CD4-positive, alpha-beta T cell treated with Interleukin-10 for 1 hour (primary cell): ENCODE measurements at places on chromosomes 1 and 21.

GRCh38 chr21:26717146-26717739 lies 128.0 kb downstream of the ADAMTS1 start:
- peak; percentile 1 for DNase-seq

- DNase-seq, result no peak
Observed at GRCh38 chr1:94304553-94304952, 67.2 kb upstream of the ARHGAP29 start.

- DNase-seq, result peak; percentile 48
Observed at GRCh38 chr1:156599811-156600210, 1.5 kb downstream of the GPATCH4 start.

DNA sequence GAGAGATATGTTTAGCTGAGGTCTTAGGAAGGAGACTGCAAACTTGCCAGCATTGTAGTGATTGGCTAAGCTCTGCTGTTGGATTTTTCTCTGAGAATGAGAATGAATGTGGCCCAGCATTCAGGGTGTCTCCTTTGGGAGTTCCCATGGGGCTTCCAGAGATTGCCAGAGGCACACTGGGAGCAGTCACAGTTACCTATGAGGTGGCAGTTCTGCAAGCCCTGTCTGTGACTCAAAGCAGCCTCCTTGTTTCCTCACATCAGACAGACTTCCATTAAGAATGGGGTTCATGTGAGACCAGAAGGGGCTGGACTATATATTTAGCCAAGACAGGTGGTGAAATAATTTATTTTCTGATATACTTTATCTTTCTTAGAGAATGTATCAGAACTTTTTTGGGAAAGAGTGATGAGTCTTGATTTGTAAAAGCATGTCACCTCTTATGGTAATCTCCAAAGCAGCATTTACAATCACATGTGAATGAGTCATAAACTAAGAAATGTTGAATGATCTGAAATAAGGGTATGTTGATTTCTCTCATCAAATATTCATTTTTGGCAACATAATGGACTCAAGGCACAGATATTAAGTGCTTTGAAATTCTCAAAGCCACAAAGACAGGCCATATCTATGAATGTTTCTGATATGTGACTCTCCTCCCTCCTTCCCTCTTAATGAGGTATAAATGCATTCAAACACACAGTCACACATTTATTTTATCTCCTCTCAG lies 9.5 kb upstream of the SLC19A2 start:
- no peak for DNase-seq

DNA sequence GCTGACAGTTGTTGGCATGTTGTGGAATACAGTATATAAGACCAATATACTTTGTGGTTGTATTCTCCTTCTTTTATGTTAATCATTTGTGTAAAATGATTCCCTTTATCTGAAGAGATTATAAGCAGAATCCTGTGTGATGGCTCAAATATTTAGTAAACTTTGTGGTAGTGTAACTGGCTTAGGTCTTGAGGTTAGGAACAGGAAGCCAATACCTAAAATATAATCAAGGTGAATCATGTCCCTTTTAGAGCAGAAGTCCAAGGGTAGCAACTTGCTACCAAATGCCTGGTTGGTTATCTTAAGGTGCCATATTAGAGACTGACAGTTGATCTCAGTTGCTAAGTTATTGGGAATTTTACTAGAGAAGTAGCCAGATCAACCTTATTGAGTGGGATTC lies 398.5 kb upstream of the ADAMTS5 start:
- no peak for DNase-seq

DNA sequence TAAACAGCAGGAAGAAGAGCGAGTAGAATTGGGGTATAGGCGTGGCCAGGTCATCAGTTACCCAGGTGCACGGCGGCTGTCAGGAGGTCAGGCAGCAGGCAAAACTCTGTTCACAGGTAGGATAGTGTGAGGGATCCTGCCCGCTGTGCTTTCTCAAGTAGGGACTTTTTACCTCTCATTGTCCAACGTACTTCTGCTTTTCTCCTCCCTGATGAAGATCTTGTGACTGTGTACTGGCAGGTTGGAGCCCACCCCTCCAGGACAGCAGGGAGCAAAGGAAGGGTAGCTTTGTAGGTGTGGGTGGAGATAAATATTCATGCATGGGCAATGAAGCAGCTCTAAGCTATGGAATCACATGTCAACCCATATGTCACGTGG lies 373.5 kb downstream of the KIF26B start:
- no peak for DNase-seq

GRCh38 chr1:167695147-167695546 lies 26.6 kb upstream of the MPZL1 start:
- DNase-seq, result no peak

DNA sequence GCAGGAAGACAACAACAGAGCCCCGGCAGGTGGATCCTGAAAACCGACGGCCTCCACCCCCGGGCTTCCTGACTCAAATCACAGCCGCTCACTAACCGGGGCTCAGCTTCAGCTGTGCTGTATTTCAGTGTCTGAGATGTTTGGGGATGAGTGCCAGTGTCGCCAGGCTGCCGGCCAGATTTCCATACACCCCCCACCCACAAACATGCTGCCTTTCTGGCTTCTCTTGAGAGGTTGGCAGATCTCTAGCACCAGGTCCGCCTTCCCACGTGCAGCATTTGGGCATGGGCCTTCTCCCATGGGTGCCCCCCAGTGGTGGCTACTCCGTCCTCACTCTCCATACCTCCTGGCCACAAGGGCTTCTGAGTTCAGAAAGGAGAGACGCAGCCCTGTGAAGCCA lies 34.8 kb downstream of the KCNAB2 start:
- no peak for DNase-seq

DNA sequence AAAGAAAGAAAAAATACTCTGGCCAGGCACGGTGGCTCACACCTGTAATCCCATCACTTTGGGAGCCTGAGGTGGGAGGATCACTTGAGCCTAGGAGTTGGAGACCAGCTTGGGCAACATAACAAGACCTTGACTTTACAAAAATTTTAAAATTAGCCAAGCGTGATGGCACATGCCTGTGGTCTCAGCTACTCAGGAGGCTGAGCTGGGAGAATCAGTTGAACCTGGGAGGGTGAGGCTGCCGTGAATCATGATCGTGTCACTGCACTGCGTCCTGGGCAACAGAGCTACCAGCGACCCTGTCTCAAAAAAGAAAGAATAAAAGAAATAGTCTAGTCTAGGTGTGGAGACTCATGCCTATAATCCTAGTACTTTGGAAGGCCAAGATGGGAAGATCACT lies 22.3 kb downstream of the RRP1B start:
- DNase-seq, result no peak

GRCh38 chr1:240255922-240256321 lies 164.2 kb downstream of the FMN2 start:
- DNase-seq, result no peak

GRCh38 chr1:83098131-83098530 lies 900.8 kb downstream of the TTLL7 start:
- DNase-seq, result no peak

DNA sequence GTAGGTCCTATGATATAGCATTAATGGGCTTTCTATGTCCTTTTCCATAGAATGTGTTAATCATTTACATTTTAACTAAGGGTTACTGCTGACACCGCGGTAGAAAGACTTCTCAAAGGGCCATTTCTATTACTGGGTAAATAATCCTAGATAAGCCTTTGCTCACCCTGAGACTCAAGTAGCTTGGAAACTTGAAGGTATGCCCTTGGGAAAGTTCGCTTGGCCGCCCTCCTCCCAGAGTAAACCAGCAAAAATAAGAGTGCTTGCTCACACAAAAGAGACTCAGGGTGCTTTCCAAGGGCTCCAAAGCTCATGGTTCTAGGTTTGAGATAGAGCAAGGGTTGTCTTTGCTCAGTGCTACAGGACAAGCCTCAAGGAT lies 85.8 kb upstream of the TMPRSS2 start:
- DNase-seq, result no peak

- no peak for DNase-seq
Observed at GRCh38 chr1:202281316-202282024, 60.3 kb downstream of the UBE2T start.

DNA sequence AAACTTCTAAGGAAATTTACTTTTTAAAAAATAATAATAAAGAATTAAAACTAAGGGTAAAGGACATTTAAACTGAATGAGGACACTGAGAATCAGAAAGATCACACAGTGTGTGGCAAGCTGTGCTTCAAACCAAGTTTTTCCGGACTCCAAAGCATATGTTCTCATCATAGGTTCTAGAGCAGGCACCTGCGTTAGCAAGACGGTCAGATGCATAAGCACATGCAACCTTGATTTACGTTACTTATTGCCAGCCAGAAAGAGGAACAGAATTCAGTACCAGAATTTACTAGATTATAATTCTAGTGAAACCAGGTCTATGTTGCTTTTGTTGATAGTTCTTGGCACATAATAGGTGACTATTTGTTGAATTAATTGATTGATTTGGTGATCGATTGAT lies 6.2 kb upstream of the LBR start:
- DNase-seq, result no peak

GRCh38 chr1:232629250-232630046 lies 485 bp downstream of the SIPA1L2 start:
- no peak for DNase-seq

DNA sequence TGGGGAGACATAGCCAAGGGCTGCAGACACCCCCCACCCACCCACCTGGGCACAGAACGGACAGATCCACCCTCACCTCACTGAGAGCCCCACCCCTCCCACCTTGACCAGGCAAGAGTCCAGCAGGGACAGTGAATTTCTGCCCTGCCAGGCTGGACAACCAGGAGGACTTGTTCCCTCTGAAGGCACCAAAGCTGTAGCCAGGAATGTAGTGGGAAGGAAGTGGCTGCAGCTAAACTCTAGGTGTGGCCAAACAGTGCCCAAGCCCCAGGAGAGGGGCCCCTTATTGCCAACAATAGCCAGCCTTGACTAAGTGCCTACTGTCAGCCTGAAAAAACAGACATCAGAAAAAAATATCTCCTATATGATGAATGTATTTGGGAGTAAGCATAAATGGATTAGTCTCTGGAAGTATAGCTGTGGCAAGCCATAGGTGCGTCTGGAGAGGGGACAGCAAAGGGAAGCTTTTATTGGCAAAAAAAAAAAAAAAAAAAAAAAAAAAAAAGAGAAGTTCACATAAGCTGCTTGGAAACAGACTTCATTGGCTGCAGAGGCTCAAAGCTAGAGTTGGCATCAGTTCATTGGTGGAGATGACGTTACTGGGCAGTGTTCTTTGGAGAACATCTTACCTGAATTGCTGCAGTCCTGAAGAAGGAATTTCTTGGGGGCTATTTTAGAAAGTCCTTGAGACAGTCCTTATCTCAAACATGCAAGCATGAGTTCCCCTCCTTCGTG lies 64.1 kb upstream of the TMEM51 start:
- no peak for DNase-seq
